Cerebellum (tissue), 4 donors: ENCODE measurements at places on chromosomes 12 and 14.

- no peak for DNase-seq
These were observed 1.8 kb downstream of the CLMN start for GRCh38 chr14:95317817-95318343.

DNA sequence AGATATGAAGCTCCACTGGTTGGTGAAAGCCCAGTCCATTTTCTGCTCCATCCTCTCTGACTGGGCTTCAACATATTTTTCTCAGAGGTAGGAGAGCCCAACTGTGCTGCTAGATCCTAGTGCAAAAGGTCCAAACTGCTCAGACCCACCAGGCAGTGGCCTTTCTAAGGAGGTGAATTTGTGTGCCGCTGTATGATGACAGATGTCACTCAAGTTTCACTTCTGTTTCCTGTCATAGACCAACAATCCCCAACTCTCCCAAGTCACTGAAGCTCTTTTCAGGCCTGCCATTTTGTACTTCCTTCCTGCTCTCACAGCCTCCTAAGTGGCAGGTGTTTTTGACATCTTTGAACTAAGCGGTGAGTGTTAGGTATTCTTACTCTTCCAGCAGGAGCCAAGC lies 16.4 kb upstream of the RNASE4 start:
- DNase-seq: no peak

- DNase-seq: no peak
These were observed 885.3 kb upstream of the TMEM132C start for GRCh38 chr12:127381681-127382080.

- no peak for DNase-seq
These were observed 3.4 kb downstream of the PTCSC3 start for GRCh38 chr14:36173161-36173560.

GRCh38 chr12:38782359-38782758 lies 123.0 kb downstream of the CPNE8 start:
- no peak for DNase-seq

- no peak for DNase-seq
These were observed 343.4 kb upstream of the USP15 start for GRCh38 chr12:61916831-61917230.

GRCh38 chr12:27824126-27824842 lies 44.2 kb upstream of the MANSC4 start:
- DNase-seq: no peak

DNA sequence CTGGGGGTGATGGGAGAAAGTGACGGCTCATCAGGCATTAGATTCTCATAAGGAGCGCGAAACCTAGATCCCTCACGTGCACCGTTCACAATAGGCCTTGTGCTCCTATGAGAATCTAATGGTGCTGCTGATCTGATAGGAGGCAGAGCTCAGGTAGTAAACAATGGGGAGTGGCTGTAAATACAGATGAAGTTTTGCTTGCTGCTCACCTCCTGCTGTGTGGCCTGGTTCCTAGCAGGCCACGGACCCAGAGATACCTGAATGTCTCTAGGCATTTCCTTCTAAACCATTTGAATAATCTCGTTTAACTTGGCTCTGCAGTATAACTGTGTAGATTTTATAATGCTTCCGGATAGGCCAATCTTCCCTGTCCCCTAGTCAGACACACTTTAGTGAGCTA lies 13.0 kb downstream of the TBC1D30 start:
- DNase-seq: no peak

- no peak for DNase-seq
These were observed 137.0 kb downstream of the PIWIL1 start for GRCh38 chr12:130474599-130475269.

DNA sequence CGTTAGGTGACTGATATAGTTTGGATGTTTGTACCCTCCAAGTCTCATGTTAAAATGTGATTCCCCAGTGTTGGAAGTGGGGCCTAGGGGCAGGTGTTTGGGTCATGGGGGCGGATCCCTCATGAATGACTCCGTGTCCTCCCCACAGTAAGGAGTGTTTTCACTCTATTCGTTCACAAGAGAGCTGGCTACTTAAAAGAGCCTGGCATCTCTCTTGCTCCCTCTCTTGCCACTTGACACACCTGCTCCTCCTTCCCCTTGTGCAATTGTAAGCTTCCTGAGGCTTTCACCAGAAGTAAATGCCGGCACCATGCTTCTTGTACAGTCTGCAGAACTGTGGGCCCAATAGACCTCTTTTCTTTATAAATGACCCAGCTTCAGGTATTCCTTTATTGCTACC lies 2.6 kb downstream of the IFI27L2 start:
- no peak for DNase-seq

DNA sequence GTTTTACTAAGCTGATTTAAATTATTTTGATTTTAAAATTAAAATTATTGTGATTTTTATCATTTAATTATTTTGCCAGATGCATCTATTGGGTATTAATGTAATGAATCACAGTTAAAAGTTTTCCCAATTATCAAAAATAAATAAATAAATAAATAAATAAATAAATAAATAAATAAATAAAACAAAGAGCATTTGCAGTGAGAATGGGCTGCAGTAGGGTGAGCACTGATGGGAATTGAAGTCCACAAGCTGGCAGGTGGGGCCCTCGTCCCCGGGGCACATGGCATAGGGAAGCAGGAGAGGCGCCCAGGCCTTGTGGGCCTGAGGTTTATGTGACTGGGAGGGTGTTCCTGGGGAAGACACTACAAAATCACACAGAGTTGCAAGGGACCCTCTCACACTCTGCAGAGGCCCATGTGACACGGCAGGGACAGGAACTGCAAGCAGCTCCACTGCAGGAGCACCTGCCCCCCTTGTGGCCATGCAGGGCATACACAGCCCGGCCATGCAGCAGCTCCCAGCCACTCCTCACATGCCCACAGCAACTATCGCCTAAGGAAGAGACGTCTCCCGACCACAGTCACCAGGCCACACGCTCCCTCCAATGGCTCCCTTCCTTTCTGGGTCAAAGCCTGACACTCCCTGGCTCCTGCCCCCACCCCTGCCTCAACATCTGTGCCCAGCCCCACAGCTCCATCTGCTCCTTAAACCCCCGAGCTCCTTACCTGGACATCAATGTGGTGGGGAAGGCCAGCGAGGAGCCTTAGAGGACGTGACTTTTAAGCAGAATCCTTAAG lies 256.3 kb upstream of the SFSWAP start:
- no peak for DNase-seq

DNA sequence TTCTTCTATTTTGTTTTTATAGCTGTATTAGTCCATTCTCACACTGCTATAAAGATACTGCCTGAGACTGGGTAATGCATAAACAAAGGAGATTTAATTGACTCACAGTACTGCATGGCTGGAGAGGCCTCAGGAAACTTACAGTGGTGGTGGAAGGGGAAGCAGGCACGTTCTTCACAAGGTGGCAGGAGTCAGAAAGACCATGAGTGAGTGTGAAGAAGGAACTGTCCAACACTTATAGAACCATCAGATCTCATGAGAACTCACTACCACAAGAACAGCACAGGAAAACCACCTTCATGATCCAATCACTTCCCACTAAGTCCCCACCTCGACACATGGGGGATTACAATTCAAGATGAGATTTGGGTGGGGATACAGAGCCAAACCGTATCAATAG lies 42.3 kb downstream of the ARMH4 start:
- DNase-seq: no peak

DNA sequence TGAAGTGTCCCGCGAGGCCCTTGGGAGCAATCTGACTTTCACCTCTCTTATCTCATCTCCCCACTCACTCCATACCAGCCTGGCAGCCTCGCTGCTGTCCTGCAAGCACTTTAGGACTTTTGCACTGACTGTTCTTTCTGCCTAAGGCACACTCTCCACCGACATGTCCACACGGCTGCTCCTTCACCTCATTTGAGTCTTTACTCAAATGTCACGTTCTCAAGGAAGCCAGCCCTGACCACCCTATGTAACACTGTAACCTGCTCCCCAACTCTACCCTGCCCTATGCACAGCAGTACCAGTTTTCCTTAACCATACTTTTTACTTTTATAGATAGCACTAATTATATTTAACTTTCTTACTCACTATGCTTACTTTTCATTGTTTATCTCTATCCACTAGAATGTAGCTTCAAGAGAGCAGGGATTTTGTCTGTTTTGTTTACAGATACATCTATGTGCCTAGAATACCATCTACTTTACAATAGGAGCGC lies 32.0 kb downstream of the PRKD1 start:
- DNase-seq: no peak

- DNase-seq: no peak
These were observed 28.6 kb upstream of the CORO1C start for GRCh38 chr12:108759924-108760323.
